ENCODE measurements at places on chromosomes 1 and 21. TPM values are rescaled to one million over a fixed set of nuclear protein-coding genes. Genes with fewer than 3 reads are reported as not detected.

Gene OR2T35
- total RNA-seq = not detected

- no peak for DNase-seq
These were observed 14.5 kb upstream of the CDC42 start for GRCh38 chr1:22038036-22038435.

DNA sequence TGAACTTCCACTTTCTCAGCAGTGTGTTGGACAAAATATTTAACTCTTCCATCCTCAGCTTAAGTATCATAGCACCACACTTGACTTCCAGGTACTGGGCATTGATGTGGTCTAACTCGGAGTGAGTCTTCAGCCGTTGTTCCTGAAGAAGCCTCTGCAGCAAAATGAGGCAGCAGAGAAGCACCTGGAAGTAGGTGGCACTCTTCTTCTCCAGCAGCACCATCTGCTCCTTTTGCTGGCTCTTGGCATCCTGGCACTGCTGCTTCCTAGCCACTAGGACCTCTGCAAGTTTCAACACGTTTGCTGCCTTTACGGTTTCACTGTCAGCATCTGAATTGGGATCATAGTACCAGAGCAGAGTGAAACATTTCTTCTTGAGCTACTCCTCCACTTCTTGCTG is 162.5 kb upstream of the GORAB start:
- no peak for DNase-seq

DNA sequence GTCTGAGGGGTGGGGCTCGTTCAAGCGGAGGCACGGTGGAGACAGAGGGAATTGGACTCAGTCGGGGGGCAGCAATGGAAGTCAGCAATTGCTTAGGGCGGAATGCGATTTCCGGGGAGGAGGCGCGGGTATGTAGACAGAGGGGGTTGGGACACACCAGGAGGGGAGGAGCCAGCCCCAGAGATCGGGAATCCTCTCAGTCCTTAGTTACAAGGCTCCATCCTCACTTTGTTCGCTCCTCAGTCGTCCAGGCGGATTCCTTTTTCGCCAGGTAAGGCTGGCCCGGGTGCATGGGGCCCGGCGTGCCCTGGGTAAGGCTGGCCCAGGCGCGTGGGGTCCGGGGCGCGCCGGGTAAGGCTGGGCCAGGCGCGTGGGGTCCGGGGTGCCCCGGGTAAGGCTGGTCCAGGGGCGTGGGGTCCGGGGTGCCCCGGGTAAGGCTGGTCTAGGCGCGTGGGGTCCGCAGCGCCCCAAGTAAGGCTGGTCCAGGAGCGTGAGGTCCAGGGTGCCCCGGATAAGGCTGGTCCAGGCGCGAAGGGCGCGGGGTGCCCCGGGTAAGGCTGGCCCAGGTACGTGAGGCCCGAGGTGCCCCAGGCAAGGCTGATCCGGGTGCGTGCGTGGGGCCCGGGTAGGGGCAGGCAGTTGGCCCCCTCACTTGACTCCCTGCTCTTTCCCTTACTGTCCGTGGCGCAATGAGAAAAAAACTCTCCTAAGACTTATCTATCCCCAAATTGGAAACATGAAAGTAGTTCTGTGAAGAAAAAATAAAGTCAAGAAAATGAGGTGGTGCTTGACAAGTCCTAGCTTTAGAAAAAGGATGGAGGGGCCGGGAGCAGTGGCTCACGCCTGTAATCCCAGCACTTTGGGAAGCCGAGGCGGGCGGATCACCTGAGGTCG is at the start of gene L1TD1:
L1TD1 (plus strand) TSS at position 199 of the 894 bp plus-strand sequence. CDS start 11,780 bp downstream, outside the sequence.
- no peak for DNase-seq

DNA sequence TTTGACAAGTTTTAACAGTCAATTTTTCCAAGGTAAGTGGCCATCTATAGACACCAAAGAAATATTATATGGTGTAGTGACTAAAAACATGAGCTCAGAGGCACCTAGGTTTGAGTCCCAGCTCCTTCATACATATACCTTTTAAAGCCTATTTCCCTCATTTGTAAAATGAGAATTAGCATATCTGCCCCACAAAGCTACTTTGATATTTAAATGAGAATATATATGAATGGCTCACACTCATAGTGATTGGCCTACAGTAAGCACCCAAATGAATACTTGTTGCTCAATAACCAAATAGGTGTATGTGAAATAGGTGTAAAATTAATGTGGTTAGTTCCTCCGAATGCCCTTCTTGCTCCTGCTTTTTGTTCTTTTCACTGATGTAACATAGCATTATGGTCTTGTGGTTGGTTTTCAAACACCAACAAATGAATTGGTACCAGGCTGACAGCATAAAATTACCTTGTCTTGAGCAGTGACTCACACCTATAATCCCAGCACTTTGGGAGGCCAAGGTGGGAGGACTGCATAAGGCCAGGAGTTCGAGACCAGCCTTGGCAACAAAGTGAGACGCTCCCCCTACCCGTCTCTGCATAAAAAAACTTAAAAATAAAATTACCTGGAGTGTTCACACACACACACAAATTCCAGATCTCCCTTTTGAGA is 25.3 kb downstream of the CNIH4 start:
- peak; percentile 32 for DNase-seq

GRCh38 chr1:182731852-182732575 is 47.6 kb upstream of the RGS8 start:
- DNase-seq = no peak

Gene C4BPB
- 1.6 TPM for total RNA-seq

DNA sequence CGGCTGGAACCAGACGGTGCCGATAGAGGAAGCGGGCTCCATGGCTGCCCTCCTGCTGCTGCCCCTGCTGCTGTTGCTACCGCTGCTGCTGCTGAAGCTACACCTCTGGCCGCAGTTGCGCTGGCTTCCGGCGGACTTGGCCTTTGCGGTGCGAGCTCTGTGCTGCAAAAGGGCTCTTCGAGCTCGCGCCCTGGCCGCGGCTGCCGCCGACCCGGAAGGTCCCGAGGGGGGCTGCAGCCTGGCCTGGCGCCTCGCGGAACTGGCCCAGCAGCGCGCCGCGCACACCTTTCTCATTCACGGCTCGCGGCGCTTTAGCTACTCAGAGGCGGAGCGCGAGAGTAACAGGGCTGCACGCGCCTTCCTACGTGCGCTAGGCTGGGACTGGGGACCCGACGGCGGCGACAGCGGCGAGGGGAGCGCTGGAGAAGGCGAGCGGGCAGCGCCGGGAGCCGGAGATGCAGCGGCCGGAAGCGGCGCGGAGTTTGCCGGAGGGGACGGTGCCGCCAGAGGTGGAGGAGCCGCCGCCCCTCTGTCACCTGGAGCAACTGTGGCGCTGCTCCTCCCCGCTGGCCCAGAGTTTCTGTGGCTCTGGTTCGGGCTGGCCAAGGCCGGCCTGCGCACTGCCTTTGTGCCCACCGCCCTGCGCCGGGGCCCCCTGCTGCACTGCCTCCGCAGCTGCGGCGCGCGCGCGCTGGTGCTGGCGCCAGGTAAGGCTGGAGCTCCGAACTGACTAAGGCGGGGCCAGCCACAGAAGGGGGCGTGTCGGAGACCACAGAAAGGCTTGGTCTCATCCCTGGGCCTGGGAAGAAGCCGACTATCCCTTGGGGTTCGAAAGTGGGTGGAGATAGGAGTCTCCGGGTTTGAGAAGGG is 486 bp downstream of the SLC27A3 start:
- peak; percentile 65 for DNase-seq

Gene NGF
- not detected for total RNA-seq

- no peak for DNase-seq
These were observed 3.7 kb upstream of the LEPR start for GRCh38 chr1:65416767-65417166.

All from activated naive CD8-positive, alpha-beta T cell treated with anti-CD3 and anti-CD28 coated beads for 36 hours (primary cell).